ENCODE measurements at places on chromosomes 7 and 10.
A peak's percentile ranks its signal among the peaks of the same experiment; 100 is the strongest.

DNA sequence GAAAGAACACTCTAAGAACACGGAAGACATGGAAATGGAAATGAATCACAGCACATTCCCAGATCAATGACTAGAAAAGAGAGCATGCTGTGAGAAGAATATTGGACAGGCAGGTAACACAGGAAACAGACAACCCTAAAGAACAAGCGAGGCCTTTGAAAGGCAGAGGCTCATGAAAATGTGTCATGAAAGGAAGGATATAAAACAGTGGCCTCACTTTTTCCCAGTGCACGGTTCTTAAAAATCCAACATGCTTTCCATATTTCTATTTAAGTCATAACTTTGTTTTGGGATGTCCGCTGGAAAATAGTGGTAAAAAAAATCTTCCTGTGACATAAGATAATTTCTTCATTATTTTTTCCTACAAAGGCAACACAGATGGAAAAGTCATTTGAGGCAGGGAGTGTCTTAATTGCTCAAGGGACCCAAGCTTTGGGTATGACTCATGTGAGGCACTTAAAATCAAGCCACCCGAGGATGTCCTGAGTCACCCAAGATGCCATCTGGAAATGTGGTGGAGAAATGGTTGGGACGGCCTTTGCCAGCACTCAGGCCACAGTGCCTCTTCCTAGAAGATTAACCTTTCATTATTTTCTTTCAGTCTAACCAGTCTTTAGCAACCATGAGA is 17.0 kb downstream of the ITIH5 start:
- DNase-seq = no peak

DNA sequence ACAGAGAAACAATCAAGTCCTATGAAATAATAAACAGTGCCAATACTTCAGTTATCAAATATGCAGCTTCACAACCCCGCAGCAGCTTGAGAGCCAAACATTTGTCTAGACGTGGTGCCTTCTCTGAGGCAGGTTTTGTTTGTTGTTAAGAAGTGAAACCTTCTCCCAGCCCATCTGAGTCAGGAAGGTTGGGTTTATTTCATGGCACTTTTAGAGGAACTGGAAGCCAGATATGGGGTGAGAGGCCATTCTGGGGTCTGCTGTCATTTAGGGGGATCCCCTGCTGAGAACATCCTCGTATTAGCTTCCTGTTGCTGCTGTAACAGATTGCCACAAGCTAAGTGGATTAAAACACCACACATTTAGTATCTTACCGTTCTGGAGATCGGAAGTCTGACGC is 113.6 kb downstream of the GRK5 start:
- no peak for DNase-seq

DNA sequence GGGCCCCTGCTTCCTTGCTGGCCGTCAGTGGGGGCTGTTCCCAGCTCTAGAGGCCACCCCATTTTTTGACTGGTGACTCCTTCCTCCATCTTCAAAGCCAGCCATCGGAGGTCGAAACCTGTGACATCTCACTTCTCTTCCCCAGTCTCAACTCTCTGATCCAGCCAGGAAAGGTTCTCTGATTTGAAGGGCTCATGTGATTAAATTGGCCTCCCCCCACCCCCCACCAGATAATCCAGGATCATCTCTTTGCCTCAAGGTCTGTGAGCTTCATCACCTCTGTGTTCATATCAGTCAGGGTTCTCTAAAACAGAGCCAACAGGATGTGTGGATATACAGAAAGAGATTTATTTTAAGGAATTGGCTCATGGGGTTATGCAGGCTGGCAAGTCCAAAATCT is 5.6 kb upstream of the RAMP3 start:
- DNase-seq = no peak

DNA sequence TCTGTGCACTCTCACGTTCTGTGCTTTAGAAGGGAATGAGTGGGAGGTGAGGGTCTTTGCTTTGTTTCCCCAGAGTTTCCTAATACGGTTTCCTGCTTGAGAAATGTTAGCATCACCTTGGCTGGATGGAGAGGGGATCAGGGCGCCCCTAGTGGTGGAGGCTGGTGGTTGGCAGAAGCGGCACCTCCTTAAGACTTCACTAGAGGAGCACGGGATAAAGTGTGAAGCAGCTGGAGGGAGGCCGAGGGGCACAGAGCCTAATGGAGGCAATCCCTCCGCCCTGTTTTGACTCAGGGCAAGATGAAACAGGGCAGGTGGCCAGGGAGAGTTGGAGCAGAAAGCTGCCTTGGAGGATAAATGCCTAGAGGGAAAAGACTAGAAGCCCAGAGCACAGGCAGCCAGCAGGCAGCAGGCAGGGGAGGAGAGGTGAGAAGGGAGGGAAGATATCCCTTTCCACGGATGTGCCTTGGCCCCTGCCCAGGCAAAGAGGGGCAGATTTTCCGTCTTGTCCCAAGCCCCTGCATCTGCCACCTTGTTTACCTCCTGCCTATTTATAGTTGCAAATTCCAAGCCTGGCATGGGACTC is 56.0 kb upstream of the BTRC start:
- DNase-seq = peak; percentile 65

GRCh38 chr10:93947055-93947454 is 46.7 kb upstream of the PLCE1 start:
- no peak for DNase-seq

- DNase-seq = peak; percentile 29
These were observed 5.2 kb downstream of the COPS6 start for GRCh38 chr7:100093925-100094486.

DNA sequence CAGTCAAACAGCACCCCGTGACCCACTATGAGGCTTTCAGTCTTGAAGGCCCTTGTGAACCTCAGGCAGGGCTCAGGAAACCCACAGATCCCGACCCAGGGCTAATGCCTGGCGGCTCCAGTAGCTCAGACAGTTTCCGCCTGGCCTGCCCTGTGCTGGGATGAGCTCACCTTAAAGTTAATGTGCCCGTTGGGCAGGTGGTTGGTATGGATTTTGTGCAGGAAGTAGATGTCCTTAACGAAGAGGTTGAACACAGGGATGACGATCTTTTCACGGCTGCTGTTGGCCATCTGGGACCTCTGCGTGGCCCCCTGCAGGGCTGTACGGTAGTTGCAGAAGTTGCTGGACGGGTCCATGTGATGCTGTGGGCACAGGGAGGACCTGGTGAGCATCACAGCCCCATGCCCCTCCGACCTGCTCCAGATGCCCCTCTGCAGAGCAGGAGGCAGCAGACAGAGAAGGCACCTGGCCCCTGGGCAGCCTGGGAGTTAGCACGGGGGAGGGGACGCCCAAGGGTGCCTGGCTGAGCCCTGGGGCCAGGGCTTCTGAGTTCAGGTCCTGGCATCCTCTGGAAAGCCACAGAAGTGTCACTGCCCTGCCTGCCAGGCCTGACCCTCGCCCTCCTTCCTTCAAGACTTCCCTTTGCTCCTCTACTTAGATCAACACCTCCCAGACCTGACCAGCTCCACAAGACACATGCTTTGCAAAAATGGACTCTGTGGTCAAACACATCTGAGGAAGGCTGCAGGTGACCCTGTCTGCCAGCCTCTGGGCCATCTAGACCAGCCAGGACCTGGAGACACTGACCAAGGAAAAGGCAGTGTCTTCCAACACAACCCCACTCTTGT is 59.8 kb downstream of the CSGALNACT2 start:
- DNase-seq = peak; percentile 55

DNA sequence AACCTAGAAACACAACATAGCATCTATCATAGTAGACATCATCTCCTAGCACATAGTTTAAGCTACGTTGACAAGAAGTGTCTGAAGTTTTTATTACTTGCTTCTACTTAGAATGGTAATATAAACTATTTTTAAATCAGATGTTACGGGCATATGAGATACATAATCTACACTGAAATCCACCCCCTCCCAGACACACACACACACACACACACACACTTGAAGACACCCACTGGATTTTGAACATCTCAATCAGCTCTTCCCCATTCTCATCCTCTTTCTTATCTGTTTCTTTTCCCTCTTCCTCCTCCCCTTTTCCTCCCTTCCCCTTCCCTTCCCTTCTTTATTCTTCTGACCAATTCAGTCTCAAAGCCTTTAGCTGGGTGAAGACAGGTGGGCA is 175.9 kb downstream of the PAXIP1 start:
- DNase-seq = no peak

DNA sequence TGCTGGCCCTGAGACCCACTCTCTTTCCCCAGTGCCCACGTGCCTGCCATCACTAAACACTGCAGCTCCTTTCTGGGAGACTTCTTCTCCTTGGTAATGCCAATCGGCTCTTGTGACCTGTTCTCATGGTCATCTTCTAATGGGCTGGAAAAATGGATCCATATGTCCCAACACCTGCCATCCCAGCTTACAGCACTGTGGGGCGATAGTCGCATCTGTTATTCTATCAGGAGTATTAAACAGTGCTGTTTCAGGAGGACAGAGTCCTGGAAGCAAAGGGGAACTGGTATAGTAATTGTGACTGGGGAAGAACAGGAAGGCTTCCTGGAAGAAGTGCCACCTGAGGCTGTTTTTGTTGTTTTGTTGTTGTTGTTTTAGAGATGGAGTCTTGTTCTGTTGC is 411.2 kb downstream of the GLRX3 start:
- DNase-seq = no peak

- DNase-seq = no peak
These were observed at the start of gene MCMBP for GRCh38 chr10:119872610-119872859. Gene MCMBP, minus strand, starts transcription at chr10:119872843. Its CDS starts 259 bp downstream, at chr10:119872584.

DNA sequence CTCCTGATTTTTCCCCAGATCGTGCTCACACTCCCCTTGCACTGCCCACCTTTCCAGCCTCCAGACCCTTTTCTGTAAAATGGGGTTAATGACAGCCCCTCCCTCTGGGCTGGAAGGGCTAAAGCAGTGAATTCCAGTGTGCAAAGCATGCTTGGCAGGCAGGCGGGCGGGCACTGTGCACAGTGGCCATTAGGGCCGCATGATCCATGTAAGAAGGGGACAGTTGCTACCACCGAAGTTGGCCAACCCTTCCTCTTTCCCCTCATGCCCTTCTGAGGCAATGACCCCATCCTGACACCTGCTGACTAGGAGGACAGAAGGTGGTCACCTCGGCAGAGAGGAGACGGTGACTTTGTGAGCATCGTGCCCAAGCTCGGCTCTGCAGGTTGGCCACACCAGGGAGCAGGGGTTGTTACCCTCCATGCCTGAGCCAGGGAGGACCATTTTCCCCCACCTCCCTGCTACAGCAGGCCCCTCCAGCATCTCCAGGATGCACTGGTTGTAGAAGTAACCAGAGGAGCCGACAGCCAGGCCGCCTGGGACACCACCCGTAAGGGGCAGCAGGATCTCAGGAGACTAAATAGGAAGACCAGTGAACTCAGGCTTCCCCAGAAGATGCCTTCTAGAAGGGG is 166.4 kb downstream of the SLIT1 start:
- DNase-seq = no peak

DNA sequence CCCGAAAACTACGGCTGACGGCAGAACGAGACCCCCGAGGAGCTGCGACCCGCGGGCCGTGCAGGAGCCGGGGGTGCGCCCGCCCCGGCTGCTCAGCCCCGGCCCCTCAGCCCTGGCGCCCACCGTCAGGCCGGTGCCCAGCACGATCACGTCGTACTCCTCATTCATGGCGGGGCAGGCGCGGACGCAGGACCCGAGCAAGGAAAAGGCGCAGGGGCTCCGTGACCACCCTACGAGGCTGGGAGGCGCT is 218 bp downstream of the GDI2 start:
- no peak for DNase-seq

DNA sequence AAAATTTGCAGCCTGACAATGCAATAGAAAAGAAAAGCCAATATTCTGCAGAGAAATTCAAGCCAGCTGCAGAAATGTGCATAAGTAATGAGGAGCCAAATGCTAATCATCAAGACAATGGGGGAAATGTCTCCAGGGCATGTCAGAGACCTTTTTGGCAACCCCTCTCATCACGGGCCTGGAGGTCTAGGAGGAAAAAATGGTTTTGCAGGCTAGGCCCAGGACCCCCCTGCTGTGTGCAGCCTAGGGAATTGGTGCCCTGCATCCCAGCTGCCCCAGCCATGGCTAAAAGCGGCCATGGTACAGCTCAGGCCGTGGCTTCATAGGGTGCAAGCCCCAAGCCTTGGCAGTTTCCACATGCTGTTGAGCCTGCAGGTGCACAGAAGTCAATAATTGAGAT is 72.5 kb upstream of the NME8 start:
- no peak for DNase-seq

GRCh38 chr7:135552148-135552547 is 5.6 kb upstream of the NUP205 start:
- DNase-seq = no peak

- no peak for DNase-seq
These were observed 62.4 kb upstream of the ANTXRL start for GRCh38 chr10:46224414-46224682.

GRCh38 chr10:26436848-26437247 is 1.3 kb upstream of the APBB1IP start:
- DNase-seq = no peak

DNA sequence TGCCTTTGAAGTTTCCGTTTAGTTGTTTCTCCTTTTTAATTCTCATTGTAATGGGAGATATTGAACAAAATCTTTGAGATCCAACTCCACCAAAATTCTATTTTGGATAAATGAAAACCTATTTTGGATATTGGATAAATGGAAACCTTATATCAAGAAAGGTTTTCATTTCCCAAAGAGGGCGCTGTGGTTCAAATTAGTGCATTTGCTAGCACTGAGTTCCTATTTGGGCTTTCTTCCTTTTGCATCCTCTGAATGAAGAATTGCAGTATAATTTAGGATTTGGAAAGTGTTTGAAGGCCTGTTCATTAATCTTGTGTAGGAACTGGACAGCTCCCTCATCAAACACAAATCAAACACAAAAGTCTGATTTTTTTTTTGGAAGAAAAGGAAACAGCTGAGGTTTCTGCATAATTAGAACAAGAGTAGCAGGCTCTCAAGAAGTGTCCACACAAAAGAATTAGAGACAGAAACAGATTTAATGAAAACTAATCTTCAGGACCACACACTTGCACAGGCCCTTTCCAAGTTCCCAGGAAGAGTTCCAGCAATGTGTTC is 80.8 kb upstream of the KLF14 start:
- peak; percentile 16 for DNase-seq

DNA sequence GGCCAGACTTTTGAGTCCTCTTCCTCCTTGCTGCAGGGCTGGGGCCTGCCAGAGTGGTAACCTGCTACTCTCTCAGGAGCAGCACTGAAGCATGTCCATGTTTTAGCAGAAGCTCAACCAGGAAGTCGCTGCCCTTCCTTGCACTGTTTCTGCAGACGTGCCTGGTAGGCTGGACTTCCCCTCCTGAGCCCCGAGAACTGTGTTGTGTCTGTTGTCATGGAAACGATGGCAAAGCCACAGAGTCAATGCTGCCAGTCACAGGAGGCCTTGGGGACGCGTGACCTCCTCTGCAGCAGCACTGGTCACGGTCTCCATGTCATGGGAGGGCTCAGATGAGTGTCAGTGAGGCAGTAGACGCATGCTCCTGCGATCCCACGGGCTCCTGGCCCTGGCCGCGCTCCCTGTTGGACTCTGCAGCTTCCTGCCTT is 145.5 kb downstream of the FANK1 start:
- peak; percentile 67 for DNase-seq

- DNase-seq = no peak
These were observed 37.5 kb downstream of the PLEKHA8 start for GRCh38 chr7:30065746-30066145.
